Gastroesophageal sphincter (tissue), 4 donors: ENCODE measurements at places on chromosomes 16 and 17. TPM values are rescaled to one million over a fixed set of nuclear protein-coding genes. Genes with fewer than 3 reads are reported as not detected.

Gene MMP28
- 78.4 TPM for total RNA-seq

Gene GAST
- total RNA-seq, result not detected

Gene CCL7
- total RNA-seq, result not detected

Gene CNOT1
- 124 TPM for total RNA-seq

Gene KRT40
- not detected for total RNA-seq

Gene AGRP
- not detected for total RNA-seq

Gene UMOD
- not detected for total RNA-seq

Gene CDT1
- 0.92 TPM for total RNA-seq

Gene STX1B
- 1.9 TPM for total RNA-seq

Gene PRR29
- 1.1 TPM for total RNA-seq

Gene SDR42E2
- total RNA-seq, result not detected

Gene RMI2
- total RNA-seq, result 1.4 TPM

Gene CCL23
- total RNA-seq, result 12.9 TPM

Gene MLKL
- 15.5 TPM for total RNA-seq
